ENCODE measurements at places on chromosomes 1 and 21.

GRCh38 chr1:35561297-35561971, 3.8 kb downstream of the NCDN start:
- no peak for DNase-seq

- DNase-seq: no peak
Measured at GRCh38 chr1:60697204-60697994, 385.0 kb upstream of the NFIA start.

GRCh38 chr1:212455401-212455800, 22.7 kb downstream of the NENF start:
- DNase-seq: no peak

DNA sequence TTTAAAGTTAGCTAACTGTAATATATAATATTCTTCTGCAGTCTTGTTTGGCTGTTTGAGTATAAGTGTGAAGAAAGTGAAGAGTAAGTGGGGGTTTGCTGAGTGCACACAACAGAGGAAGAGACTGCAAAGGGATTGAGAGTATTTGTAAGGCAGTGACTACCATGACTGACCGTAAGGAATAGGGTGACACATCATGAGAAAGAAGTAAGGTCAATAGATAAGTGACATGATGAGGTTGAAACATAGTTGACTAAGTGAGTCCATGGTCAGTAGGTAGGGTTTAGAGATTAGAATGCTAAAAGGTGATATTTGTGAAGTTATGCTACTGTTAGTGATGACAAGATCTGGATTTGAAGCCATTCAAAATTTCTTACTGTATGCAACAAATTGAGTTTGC, 27.7 kb downstream of the WARS2 start:
- DNase-seq: no peak

- no peak for DNase-seq
Measured at GRCh38 chr1:183687546-183688304, 34.6 kb upstream of the APOBEC4 start.

DNA sequence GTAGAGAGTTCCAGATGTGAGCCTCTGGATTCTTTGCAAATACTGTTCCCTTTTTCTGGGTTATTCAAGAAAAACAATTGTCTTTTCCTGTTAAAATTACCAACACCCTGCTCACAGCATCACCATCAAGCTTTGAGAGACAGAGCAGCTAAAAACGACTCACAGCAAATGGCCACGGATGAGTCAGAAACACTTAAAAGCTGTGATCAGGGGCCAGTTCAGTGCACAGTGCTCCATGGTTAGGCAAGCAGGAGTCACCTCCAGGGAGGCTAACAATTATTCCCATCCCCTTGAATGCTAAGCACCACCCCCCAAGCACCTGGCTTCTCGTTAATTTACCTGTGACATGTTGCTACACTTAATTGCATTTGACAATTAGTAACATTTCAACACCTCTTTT, 128.4 kb upstream of the CAMK1G start:
- no peak for DNase-seq

DNA sequence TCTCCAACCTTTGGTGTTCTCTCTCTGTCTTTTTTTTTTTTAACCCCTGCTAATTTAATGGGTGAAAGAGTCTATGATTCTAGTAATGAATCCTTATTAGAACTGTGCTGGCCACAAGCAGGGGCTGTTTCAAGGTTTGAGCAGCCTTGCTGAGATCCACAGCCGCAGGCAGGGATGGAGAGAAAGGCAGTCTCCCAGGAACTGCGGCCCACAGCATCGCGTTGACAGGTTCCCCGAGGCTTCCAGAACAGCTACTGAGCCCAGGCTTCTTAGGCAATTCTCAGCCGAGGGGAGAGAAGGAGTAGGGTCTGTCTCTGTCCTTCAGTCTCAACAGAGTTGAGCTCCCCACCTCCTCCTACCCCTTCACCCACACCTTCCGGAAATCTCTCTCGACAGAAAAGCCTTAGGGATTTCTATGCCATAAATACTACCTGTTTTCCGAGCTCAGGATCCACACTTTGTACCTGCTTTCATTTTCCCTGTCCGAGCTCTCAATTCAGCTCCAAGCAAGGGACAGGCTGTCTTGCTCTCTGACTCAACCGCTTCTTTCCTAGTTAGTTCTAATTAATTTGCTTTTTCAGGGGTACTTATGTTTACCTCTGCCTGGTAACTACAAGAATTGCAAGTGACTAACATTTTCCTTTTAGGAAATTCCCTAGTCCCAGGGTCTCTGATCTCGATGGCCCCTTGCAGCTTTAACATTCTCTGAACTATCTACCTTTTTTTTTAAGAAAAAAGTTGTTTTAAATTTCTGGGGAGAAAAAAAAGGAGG, 6.7 kb upstream of the CASZ1 start:
- DNase-seq: no peak

- no peak for DNase-seq
Measured at GRCh38 chr1:182714546-182714945, 30.2 kb upstream of the RGS8 start.

- no peak for DNase-seq
Measured at GRCh38 chr1:2165646-2166045, 28.9 kb downstream of the FAAP20 start.

- no peak for DNase-seq
Measured at GRCh38 chr21:35170244-35170643, 121.1 kb upstream of the RUNX1 start.

- no peak for DNase-seq
Measured at GRCh38 chr1:23167353-23168078, 1.1 kb downstream of the LUZP1 start.

GRCh38 chr21:37780991-37781983, 135.0 kb downstream of the KCNJ6 start:
- no peak for DNase-seq

DNA sequence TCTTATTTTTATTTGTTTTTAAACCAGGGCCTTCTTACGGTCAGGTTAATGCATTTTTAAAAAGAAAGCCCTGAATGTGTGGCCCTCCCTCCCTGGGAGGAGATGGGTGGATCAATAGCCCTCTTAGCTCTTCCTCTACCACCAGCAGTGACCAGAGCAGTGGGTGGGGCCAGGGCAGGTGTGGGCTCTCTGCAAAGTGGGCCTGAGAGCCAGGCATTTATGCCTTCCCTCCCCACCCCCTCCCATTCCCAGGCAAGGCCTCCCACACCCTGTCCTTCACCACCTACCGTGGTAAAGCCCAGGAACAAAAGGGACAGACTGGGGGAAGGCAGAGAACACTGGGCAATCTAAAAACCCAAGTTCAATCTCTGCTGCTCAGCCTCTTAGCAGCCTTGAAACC, 63.9 kb downstream of the SSBP3 start:
- no peak for DNase-seq

- DNase-seq: no peak
Measured at GRCh38 chr1:168104535-168104934, 32.2 kb downstream of the GPR161 start.

- no peak for DNase-seq
Measured at GRCh38 chr1:57063406-57064125, 97.8 kb upstream of the C8B start.

DNA sequence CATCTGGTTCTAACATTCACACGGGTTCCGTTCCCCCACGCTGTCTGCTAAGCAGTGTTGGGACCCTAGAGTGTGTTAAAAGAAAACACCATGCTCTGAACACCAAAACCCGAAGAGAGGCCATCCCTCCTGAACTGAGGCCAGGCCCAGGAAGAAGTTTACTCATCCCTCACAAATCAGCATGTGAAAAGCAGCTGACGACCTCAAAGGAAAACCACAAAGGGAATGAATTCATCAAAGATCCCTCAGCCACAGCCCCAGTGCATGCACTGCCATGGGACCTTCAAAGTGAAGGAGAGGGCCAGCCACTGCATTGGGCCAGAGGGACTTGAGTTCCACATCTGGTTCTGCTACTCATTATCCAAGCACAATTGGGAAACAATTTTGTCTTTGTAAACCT, 7.0 kb upstream of the PSEN2 start:
- no peak for DNase-seq

GRCh38 chr1:161890574-161890973, 124.5 kb downstream of the ATF6 start:
- DNase-seq: no peak

DNA sequence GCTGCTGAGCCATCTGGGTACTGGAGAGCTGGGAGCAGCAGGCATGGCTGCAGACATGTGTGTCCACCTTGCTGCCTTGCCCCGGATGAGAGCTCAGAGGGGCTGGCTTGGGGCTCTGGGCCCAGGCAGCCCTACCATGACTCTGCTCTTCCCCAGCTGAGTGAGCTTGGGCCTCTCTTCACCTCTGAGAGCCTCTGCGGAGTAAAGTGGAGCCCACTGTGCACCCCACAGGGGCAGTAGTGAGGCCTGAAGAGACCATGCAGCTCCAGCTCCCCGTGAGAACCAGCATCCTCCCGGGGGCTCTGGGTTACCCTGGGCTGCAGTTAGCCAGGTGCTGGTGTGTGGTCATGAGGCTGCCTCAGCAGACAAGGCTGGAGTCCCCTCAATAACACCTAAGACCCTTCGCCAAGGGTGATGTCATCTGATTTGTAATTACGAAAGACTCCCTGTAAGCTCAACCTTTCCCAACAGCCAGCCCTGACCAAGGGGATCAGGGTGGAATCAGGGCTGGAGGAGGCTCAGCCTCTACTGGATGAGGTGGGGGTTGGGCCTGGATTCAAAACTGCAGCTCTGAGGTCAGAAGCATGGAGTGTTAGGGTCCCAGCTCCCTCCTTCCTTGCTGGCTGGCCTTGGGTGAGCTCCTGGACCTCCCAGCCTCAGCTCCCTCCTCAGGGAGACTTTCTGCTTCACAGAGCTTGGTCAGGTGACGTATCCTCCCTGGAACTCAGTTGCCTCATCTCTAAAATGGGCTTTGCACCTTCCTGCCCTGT, 308.0 kb downstream of the MATN1 start:
- DNase-seq: no peak

DNA sequence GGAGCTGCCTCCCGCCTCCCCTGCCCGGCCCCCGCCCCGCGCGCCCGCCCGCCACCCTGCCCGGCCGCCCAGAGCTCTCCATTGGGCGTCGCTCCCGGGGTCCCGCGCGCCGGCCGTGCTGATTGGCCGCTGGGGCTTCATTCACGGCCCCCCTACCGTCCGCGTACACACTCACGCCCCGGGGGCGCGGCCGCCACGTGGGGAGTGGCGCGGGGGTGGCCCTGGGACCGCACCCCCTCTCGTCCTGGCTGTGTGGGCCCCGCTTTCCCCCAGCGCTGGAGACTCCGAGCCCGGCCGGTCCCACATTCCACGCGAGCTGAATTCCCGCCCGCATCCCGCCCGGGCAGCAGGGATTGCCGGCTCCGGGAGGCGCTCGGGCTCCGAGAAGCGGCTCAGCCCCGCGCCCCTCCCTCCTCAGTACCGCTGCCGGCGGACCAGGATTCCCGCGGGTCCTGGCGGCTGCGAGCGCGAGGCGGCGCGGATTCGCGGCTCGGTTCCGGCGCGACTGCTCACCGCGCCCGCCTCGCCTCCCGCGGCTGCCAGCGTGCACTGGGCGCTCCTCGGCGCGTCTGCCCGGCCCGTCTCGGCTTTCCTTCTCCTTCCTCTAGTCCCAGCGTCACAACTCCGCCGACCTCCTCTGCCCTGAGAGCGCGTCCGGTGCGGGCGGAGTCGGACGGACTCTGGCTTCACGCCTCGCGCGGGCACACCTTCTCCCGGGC, 450 bp upstream of the POU3F1 start:
- peak; percentile 73 for DNase-seq

GRCh38 chr1:3670823-3671265, 18.5 kb downstream of the TP73 start:
- no peak for DNase-seq

DNA sequence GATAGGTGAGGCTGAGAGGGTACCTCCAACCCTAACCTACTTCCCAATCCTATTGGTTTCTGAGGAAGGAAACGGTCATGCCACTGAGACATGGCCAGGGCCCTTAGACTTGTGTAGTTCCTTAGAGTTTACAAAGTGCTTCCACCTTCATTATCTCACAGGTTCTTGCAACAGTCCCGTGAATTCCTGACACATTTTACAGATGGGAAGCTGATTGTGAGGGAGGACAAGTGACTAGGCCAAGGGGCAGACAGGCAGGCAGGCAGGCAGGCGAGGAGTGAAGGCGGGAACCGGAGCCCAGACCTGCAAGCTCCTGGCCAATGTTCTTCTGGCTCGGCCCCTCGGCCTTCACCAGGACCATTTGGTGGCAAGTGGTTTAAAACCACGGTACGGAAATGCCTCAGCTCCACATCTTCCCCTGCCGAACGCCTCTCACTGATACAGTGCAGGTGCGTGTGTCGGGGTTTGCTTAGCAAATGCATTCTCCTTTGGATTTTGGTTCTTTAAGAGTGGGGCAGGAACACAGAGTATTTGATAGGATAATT, 45.1 kb downstream of the ZBTB18 start:
- no peak for DNase-seq

DNA sequence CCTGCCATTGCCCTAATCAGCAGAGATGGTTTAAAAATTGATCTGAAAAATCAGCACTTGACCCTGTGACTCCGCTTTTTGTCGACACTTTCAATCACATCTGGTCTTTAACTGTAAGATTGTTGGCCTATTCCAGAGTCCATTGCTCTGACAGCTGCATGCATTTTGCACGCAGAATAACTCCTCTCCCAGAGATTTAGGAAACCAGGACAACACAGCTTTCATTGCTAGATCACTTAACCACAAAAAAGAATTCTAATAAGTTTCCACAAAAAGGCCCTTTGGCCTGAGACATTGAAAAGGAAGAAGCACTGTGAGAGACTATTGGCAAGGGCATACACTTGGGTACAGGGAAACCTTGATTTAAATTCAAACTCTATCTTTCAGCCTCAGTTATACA, 373.1 kb downstream of the TGFB2 start:
- DNase-seq: no peak

DNA sequence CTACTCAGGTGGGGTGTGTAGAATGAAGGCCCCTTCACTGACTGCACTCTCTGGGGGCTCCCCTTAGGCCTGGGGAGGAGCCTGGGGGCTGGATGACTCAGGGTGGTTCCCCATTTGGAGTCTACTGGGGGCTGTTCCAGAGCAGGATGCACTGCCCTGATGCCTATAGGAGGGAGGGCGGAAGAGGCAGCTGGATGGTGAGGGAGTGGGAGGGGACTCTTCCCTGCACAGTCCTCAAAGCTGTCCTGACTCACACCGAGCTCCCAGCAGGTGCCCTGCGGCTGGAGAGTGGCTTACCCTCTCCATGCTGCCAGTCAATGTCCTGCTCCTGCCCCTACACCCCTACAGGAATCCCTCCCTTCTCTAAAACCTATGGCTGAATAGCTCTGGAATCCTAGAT, 204.4 kb downstream of the TRABD2B start:
- DNase-seq: no peak

DNA sequence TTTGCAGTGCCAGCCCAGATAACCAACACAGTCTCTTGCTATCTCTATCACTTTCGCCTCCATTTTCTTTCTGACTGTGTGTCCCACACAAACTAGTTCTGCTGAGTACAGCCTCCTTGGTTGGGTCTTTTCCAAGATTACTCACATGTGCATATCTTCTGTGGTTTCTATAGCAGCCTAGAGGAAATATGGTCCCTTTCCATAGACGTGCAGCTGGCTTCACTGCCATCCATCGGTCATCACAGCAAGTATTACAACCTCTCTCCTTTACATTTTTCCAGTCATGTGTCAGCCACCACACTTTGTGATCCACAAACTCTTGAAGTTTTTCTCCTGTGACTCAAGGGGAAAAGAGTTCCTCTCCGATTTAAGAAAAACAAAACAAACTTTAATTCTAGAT, 893.4 kb upstream of the ADGRL4 start:
- DNase-seq: no peak
